Activated T-cell treated with anti-CD3 and anti-CD28 coated beads for 48 hours (primary cell): ENCODE measurements at places on chromosomes 16 and 17.

DNA sequence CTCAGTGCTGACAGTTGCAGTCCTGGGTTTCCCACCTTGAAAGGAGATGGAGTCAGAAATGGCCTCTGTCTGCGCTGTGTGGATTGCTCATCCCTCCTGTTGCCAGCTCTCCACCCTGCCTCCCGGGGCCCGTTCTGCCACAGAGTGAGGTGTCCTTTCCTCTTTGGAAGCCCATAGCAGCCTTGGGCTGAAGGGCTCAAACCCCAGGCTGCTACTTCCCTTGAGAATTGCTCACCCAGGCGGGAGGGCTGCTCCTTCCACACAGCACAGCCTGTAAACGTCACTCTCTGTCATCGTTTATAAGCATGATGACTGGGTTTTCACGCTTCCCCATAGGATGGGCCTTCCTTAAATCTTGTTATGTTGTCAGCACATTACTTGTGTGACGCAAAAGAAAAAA lies 62.7 kb downstream of the FOXK2 start:
- no peak for DNase-seq

- no peak for DNase-seq
Measured at GRCh38 chr16:9275377-9275776, 183.9 kb downstream of the HAPSTR1 start.

- DNase-seq, result no peak
Measured at GRCh38 chr16:203246-203645, 23.0 kb downstream of the HBQ1 start.

DNA sequence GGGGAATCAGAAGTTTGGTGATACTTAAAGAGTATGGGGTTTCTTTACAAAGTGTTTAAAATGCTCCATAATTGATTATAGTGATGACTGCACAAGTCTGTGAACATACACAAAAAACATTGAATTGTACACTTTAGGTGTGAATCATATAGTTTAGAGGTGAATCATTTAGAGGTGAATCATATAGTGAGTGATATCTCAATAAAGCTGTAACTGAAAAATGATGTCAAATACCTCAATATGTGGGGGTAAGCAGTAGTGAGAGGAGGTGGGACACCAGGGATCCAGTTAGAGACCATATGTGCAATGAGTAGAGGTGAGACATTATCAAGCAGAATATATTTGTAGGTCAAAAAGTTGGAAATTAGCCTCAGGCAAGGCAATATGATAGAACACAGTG lies 264.5 kb downstream of the PMP22 start:
- DNase-seq, result no peak

DNA sequence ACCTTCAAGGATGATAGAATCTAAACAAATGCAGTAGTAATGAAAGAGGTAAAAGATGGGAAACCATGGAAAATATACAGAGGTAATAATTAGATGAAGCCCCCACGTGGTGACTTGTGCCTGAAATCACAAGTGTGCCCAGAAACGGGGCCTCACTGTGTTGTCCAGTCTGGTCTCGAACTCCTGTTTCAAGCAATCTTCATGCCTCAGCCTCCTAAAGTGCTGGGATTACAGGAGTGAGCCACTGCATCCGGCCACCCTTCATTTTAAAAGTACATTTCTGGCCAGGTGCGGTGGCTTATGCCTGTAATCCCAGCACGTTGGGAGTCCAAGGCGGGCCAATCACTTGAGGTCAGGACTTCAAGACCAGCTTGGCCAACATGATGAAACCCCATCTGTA lies 14.2 kb upstream of the PRR14 start:
- DNase-seq, result no peak

DNA sequence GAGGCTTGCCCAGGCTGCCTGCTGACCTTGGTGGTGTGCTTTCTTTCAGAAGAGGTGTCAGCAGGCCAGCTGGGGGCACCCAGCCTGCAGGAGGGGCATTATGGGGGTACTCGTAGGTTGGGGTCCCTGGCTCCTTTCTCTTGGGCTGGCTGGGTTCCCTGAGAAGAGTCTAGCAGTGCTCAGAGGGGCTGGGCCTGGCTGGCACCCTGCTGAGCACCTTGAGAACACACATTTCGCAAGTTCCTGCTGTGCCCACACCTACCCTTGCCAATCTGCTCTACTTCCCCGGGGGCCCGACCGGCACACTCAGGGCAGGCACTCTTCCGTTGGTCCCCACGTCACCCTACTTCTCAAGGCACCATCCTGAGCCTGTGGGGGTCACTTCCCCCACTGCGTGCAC lies 5.1 kb downstream of the CEMP1 start:
- DNase-seq, result no peak

DNA sequence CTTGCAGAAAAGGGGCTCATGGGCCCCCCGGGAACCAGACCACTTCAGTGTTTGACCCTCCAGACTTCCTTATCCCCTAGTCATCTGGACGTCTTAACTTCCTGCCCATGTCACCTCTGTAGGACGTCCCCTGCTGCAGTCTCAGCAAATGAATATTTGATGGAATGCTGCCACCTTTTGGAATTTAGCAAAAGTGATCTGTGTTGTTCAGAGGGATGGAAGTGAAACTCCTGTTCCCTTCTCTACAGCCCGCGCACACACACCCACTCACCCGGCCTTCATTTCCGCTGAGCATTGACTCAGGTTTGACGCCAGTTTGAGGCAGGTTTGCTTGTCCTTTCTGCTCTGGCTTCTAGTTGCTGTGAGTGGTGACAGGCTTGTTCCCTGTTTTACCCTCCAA lies 507.2 kb upstream of the EEF2KMT start:
- DNase-seq, result peak; percentile 3

DNA sequence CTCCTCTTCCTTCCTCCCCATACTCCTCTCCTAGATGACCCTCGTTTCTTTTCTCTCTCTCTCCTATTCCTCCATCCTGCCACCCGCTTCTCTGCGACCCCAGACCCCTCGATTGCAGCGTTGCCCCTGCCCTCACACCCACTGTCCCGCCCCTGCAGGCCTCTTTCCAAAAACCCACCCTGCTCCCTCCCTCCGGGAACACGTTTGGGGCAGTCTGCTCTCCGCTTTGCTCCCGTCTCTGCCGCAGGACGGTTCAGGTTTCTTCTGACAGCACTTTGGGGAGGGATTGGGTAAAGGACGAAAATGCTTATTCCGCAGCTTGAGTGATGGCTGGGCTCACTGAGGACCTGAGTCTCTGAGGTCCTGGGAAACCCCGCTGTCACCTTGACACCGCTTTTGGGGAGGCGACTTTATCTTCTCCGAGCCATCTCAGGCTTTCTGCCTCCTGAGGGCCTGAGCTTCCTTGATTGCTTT lies 690 bp downstream of the NDE1 start:
- no peak for DNase-seq

DNA sequence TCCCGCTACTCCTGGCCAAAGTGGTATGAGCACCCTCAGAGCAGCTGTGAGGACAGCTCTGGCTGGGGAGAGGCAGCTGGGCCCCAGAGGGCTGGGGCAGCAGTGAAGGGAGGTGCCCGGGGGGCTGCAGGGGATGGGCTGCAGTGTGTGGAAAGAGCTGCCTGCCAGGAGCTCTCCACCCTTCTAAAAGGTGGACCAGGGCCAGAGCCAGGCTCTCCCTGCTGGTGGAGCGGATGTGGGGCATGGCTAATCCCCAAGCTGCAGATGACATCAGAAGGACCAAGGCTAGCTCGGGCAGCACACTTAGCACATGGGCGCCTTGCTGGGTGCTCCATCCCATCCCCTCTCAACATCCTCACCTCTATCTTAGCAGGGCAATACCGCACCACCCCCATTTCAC lies 103.1 kb downstream of the SDK2 start:
- no peak for DNase-seq
